ENCODE measurements at places on chromosomes 6 and 20. TPM values are rescaled to one million over a fixed set of nuclear protein-coding genes. Genes with fewer than 3 reads are reported as not detected.

GRCh38 chr6:14791526-14791925, 454.3 kb upstream of the JARID2 start:
- DNase-seq = no peak

GRCh38 chr20:13487202-13487601, 151.5 kb downstream of the TASP1 start:
- no peak for DNase-seq

GRCh38 chr6:106731144-106731842, 101.9 kb downstream of the QRSL1 start:
- DNase-seq = no peak

GRCh38 chr20:37972256-37973058, 60.8 kb downstream of the TTI1 start:
- no peak for DNase-seq

DNA sequence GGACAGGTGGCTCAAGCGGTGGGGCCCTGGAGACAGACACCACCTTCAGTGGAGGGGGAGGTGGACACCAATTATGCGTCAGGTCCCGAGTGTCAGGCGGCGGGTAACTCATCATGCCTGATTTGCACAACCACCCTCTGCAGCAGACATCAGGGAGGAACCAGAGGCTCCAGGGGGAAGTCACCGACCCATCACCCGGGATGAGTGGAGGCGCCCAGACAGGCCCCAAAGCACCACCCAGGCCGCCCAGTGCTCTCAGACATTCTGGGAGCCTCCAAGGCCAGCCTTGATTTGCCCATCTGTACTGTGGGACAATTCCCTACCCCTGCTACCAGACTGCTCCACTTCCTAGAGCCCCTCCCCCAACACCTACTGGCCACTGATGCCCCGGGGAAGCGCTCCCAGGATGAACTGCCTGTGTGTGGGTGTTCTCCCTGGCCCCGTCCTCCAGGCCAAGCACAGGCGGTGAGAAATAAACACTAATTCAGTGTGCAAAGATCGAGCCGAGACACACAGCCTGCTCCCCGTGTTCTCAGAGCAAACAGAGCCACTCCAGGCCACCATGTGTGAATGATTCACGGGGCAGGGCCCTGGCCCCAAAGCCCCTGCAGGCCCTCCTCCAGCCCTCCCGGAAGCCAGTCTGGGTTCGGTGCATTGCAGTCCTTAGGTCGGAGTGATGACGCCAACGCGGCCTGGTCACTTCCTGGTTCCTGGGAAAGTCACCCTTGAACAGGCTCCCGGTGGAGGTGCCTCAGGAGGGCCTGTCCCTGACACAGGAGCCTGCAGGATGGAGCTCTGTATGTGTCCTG, 107.2 kb downstream of the ASXL1 start:
- no peak for DNase-seq

Gene CD83
- 27.4 TPM for total RNA-seq

- no peak for DNase-seq
These were observed 90.5 kb downstream of the UNC5CL start for GRCh38 chr6:40948570-40948969.

GRCh38 chr6:168618546-168619315, 177.7 kb downstream of the SMOC2 start:
- no peak for DNase-seq

- no peak for DNase-seq
These were observed 4.2 kb downstream of the GMEB2 start for GRCh38 chr20:63622732-63623131.

Gene GTSF1L
- total RNA-seq = not detected

Gene PARD6B
- total RNA-seq = 6.8 TPM

Gene LST1
- total RNA-seq = 4.8 TPM

- no peak for DNase-seq
These were observed 15.0 kb upstream of the CSE1L start for GRCh38 chr20:49030954-49031619.

DNA sequence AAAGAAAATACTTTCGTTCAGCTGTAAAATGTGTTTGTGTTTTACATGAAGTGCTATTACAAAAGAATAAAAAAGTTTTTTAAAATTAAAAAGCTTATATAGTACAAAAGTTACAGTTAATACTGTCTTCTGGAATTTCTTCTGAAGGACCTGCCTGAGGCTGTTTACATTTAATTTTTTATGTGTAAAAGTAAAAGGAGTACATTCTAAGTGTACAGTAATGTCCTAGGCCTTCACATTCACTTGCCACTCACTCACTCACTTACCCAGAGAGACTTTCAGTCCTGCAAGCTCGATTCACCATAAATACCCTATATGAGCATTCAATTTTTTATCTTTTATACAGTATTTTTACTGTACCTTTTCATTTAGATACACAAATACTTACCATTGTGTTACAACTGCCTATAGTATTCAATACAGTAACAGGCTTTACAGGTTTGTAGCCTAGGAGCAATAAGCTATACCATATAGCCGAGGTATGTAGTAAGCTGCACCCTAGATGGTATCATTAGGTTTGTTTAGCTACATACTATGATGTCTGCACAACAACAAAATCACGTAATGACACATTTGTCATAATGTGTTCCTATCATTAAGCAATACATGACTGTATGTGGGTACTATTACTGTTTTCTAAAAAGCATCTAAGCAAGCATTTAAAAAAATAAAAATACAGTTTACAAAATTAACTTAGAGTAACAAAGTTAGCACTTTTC, 33.0 kb downstream of the RNF146 start:
- DNase-seq = no peak

DNA sequence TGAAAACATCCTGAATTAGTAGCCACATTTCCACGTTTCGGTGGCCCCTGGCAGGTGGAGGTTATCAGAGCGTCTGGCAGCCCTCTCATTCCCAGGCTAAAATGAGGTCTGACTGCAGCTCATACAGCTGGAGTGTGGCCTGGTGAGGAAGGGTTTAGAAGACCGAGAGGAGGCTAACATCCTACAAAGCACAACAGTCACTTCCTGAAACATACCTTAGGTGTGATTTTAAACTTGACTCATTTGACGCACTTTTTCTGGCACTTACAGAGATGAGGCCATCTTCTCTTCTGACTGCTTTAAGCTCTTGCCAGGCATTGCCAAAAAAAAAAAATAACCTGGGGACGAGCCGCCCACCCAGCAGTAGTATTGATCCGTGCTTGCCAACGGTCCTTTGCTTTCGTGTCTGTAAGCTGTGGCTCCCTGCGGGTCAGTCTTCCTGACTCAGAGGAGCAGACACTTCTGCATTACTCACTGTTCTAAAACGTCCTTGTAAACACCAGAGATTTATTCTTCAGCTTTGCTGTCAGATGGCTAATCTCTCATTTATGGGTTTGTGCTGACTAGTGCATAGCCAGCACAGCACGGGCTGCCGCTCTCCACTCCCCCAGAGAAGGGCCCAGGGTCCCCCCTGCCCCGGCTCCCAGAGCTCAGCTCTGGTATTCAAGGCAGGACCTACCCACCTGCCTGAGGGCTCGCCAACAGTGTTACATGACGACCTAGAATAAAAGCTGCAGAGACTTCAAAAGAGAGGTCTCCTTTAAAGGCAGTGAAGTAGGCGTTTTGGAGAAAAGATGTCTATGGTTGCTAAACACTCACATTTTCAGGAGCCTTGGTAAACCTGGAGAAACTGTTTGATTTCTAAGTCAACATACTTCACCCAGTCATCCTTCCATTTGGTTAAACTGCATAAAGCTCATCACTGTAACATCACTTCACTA, 78.5 kb upstream of the FRMD1 start:
- no peak for DNase-seq

Gene CAGE1
- total RNA-seq = 0.13 TPM

Gene BAG2
- 7.2 TPM for total RNA-seq

DNA sequence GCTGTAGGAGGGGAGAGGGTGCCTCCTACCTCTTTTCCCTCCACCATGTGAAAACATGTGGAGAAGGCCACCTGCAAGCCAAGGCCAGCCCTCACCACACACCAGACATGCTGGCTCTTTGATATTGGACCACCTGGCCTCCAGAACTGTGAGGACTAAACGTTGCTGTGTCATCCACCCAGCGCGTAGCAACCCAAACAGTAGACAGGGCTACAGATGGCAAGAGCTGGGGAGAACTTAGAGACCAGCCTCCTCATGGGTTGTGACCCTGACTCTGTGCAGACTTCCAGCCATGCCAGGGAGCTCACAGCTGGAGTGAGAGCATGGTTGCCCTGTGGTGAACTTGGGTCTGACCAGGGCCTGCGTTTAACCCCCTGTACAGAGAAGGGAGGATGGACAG, 195.9 kb upstream of the CST7 start:
- no peak for DNase-seq

Gene EDN1
- 0.24 TPM for total RNA-seq

Gene DST
- 2.3 TPM for total RNA-seq

Gene CD93
- total RNA-seq = 0.76 TPM

- DNase-seq = no peak
These were observed 5.3 kb downstream of the SS18L1 start for GRCh38 chr20:62148908-62149314.

Gene DDO
- total RNA-seq = not detected

Gene TRAPPC3L
- total RNA-seq = not detected

Gene OR12D3
- not detected for total RNA-seq

DNA sequence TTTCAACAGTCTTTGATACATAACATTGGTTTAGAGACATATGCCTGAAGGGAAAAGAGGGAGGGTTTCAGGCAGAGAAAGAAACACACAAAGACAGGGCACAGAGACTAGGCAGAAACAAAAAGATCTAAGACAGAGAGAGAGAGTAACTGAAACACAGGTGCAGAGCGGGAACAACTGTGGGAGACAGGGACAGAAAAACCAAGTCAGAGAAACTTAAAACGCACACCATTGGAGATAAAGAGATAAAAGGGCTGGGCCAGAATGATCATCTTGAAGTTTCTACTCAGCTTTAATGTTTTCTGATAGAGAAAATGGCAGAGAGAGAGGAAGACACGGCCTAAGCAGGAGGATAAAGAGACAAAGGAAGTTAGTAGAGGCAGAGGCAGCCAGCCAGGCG, 11.8 kb downstream of the UNC5CL start:
- no peak for DNase-seq

DNA sequence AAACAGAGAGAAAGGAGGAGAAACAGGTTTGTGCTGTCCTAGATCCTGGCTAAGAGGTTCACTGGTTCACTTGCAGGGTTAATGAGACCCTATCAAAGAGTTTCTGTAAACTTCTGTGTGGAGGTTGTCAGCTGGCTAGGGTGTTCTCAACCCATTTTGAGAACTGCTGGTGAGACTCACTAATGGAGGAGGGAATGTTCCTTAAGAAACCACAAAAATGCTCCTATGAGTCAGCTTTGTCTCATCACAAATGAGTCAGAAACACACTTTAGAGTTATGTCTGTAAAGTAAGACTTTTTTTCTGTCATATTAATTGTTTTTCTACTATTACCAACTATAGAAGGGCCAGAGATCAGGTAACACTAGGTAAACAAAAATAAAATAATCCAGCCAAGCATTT, 884.4 kb downstream of the PHF3 start:
- no peak for DNase-seq

Gene POPDC3
- not detected for total RNA-seq

GRCh38 chr6:69915346-69915745, 49.0 kb downstream of the COL19A1 start:
- no peak for DNase-seq

DNA sequence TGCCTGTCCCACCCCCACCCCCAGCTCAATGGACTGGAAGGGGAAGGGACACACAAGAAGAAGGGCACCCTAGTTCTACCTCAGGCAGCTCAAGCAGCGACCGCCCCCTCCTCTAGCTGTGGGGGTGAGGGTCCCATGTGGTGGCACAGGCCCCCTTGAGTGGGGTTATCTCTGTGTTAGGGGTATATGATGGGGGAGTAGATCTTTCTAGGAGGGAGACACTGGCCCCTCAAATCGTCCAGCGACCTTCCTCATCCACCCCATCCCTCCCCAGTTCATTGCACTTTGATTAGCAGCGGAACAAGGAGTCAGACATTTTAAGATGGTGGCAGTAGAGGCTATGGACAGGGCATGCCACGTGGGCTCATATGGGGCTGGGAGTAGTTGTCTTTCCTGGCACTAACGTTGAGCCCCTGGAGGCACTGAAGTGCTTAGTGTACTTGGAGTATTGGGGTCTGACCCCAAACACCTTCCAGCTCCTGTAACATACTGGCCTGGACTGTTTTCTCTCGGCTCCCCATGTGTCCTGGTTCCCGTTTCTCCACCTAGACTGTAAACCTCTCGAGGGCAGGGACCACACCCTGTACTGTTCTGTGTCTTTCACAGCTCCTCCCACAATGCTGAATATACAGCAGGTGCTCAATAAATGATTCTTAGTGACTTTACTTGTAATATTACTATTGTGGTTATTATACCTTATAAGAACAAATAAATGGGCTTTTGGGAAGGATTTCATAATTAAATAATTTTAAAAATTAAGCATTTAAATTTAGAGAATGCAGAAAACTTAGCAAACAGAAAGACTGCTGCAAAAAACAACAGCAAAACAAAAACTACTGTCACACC, 8.4 kb downstream of the CDKN1A start:
- no peak for DNase-seq

GRCh38 chr20:38766071-38766470, 17.8 kb downstream of the ACTR5 start:
- no peak for DNase-seq

Gene TNXB
- 1.6 TPM for total RNA-seq

DNA sequence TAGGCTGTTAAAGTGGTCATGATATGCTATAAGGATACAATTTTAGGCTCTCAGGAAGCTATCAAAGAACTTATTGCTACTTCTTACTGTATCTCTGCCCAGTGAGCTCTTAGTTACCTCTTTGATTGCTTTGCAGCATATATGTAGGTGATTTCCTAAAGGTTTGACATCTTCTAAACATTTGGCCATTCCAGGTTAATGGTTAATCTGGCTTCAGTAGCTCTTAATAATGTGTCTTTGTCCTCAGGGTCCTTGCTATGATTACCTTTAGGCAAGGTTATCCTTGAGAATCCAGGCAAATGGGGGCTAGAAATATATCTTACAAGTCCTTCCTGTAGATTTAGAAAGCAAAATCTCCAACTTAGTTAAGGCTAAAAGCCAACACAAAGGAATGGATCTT, 575.4 kb downstream of the TFAP2B start:
- no peak for DNase-seq

Gene RGL2
- 15.4 TPM for total RNA-seq

Measured in activated T-cell treated with anti-CD3 and anti-CD28 coated beads, Interleukin-2, amount 50 U/mL, for 4 hours (primary cell).